ENCODE measurements at places on chromosomes 4 and X.

- DNase-seq: no peak
These were observed 387.2 kb upstream of the GATB start for GRCh38 chr4:152148057-152148456.

- no peak for DNase-seq
These were observed 247.0 kb downstream of the C4orf33 start for GRCh38 chr4:129342819-129343408.

- DNase-seq: no peak
These were observed 100.0 kb downstream of the NR3C2 start for GRCh38 chr4:148341980-148342800.

GRCh38 chr4:145730026-145730425 lies 50.1 kb downstream of the C4orf51 start:
- DNase-seq: no peak

DNA sequence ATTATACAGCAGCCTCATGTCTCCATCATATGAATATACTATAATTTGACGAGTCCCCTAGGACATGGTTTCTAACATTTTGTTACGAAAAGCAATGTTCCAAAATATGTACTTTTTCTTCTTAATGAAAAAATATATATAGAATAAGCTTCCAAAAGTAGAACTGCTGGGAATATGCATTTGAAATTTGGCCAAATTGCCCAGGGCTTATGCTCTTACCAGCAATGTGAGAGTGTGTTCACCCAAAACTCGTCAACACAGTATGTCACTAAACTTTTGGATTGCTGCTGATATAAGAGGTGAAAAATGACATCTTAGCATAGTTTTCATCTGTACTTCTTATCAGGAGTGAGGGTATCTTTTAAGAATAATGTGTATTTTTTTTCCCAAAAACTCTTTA lies 64.6 kb upstream of the STIM2 start:
- no peak for DNase-seq

DNA sequence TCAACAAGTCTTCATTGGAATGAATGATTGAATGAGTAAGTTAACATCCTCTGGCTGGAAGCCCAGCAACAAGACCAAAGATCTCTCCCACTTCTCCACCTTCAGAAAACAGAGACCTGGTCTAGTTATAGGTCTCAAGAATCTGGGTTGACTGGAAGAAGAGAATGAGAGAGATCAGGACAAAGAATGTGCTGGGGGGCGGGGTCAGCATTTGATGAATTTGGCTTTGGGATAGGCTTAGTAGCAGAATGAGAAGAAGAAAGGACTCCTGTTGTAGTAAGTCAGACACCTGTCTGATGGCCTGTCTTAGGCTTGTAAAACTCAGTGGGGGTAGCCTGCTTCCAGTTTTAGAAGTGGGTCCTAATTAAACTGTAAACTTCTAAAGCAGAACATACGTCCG lies 51.0 kb downstream of the TRIM2 start:
- DNase-seq: no peak

- DNase-seq: no peak
These were observed 184.0 kb upstream of the NEIL3 start for GRCh38 chr4:177125656-177126055.

DNA sequence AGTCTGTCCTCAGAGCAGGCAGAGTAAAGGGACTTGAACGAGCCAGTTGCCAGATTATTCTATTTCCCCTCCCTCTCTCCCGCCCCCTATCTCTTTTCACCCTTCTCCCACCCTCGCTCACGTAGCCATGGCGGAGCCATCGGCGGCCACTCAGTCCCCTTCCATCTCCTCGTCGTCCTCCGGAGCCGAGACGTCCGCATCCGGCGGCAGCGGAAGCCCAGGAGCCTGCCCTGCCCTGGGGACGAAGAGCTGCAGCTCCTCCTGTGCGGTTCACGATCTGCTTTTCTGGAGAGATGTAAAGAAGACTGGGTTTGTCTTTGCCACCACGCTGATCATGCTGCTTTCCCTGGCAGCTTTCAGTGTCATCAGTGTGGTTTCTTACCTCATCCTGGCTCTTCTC lies 106.2 kb upstream of the SMAD1 start:
- no peak for DNase-seq

- DNase-seq: no peak
These were observed 1008.0 kb downstream of the GLUD2 start for GRCh38 chrX:122055460-122055859.

DNA sequence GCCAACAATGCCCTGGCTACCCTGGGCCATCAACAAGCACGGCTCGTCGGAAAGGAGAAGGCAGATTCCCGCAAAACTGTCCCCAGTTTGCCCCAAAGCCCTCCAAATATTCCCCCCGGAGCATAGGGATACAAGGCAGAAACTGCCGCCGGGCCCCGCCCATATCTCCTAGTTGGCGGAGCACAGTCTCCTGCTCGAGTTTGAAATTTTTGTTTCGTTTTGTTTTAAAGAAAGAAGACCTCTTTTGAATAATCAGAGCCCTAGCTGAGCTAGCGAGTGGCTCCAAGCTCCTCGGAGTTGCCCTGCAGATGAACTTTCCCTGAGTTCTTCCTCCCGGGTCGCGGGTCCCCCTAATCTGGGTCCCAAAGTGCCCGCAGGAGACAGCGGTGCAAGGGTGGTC lies 138.1 kb upstream of the ZIC3 start:
- DNase-seq: no peak
